ENCODE measurements at places on chromosomes 1 and 21.
A peak's percentile ranks its signal among the peaks of the same experiment; 100 is the strongest.

DNA sequence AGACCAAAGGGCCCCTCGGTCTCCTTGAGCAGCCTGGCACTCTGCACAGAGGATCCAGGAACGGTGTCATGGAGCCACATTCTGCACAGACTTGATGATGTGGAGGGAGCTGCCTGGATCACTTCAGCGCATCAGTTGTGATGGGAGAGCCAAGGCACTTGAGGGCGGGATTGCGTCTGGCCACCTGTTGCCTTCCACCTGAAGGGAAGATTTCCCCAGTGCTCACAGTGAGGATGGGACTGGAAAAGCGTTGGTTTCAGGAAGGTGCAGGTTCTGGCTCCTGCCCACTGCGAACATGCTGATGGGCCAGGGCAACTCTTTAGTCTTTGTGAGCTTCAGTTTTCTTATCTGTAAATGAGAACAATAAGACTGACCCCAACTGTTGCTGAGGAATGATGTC lies 2.6 kb downstream of the RER1 start:
- no peak for DNase-seq

DNA sequence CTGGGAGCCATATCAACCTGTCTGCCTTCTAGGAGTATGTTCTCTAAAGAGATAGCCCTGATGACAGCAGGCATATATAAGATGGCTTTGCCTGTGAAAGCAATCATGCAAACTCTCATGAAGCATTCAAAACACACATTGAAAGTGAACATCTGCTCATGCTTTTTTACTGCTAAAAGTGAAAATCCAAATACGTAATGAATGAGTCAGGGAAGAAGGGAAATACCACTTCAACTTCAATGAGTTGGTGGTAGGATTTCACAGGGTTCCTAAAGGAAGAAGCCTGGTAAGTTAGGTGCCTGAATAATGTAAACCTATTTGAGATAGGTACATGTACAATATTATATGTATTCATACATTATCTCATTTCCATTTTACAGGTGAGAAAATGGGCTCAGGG lies 50.5 kb upstream of the SLFNL1 start:
- no peak for DNase-seq

DNA sequence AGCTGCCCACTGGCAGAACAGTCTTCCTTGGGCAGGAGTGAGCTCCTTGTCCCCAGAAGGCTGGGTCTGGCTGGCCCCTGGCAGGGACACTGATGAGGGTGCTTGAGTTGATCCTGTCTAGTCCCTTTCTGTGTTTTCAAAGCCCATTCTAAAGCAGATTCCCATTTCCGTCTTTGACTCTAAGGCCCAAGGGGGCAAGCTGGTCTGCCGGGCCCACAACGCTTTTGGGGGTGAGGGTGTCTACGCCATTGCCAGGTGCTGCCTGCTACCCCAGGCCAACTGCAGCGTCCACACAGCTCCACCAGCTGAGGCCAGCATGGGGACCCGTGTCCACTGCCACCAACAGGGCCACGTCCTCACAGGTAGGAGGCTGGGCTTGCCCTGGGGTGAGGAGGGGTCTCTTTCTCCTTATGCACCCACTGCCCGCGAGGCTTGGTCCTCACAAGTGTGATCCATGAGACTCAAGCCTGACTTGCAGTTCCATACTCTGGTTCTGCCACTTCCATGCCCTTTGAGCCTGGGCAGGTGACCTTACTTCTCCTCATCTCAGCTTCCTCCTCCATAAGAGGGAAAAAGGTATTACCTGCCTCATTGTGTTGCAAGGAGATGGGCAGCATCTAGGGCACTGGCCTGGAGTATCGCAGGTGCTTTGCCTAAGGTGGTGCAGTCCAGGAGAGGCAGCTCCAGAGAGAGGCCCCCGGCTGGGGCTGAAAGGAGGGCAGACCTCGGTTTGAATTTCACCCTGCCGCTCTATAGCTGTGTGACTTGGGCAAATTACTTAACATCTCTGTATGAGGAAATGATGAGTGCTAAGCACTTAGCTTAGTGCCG lies 20.2 kb downstream of the PCSK9 start:
- no peak for DNase-seq

DNA sequence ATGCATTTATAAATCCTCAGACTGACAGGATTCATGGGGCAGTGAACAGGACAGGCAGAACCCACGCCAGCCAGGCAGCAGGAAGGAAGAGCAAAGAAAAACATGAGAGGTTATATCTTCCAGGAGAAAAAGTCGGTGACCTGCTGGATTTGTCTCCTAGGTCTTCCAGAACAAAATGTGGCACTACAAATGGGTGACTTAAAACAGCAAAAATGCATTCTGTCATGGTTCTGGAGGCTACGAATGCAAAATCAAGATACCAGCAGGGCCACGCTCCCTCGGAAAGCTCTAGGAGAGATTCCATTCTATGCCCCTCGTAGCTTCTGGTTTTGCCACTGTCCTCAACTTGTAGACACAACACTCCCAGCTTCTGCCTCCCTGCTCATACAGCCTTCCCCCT lies 63.4 kb downstream of the PSMG1 start:
- DNase-seq: no peak

- DNase-seq: no peak
Measured at GRCh38 chr1:103101399-103101798, 6.9 kb downstream of the COL11A1 start.

- DNase-seq: no peak
Measured at GRCh38 chr1:25806418-25806817, 6.4 kb downstream of the SELENON start.

- no peak for DNase-seq
Measured at GRCh38 chr1:39852214-39852791, 31.0 kb downstream of the TRIT1 start.

DNA sequence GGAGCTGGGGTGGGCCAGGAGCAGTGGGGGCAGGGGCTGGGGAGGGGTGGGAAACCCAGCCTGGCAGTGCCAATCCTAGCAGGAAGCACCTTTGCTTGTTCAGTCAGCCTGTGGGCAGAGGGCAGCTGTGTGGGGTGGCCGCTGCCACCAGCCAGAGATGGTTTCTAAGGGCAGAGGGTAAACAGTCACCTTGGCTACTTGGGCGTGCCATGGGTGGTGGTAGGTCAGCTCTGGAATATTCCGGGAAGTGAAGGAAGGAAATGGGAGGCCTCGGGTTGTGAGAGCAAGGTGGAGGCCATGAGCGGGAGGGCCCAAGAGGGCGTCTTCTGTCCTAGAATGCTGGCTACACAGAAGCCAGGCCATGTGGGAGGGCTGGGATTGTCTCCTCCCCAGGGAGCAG lies 20.7 kb upstream of the WNT4 start:
- no peak for DNase-seq

DNA sequence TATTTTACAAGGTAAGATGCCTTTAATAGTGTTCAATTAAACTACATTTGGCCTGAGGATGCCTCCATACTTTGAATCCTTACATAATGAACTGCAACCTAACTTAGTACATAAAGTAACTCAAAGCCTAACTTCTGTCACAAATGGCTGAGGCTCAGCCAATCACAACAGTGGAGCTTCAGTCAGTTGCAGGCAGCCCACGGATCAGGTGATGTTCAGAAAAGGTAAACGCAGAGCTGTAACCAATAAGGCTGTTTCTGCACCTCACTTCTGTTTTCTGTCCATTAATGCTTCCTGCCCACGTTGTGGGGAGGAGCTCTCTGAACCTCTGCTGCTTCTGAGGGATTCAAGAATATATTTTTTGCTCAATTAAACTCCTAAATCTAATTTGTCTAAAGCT lies 94.8 kb upstream of the KIAA0040 start:
- no peak for DNase-seq

- DNase-seq: no peak
Measured at GRCh38 chr1:203508463-203509073, 14.6 kb downstream of the OPTC start.

GRCh38 chr1:32066489-32066873 lies 6.3 kb upstream of the TMEM39B start:
- peak; percentile 75 for DNase-seq

GRCh38 chr1:22587247-22587646 lies 24.0 kb downstream of the EPHA8 start:
- DNase-seq: no peak

DNA sequence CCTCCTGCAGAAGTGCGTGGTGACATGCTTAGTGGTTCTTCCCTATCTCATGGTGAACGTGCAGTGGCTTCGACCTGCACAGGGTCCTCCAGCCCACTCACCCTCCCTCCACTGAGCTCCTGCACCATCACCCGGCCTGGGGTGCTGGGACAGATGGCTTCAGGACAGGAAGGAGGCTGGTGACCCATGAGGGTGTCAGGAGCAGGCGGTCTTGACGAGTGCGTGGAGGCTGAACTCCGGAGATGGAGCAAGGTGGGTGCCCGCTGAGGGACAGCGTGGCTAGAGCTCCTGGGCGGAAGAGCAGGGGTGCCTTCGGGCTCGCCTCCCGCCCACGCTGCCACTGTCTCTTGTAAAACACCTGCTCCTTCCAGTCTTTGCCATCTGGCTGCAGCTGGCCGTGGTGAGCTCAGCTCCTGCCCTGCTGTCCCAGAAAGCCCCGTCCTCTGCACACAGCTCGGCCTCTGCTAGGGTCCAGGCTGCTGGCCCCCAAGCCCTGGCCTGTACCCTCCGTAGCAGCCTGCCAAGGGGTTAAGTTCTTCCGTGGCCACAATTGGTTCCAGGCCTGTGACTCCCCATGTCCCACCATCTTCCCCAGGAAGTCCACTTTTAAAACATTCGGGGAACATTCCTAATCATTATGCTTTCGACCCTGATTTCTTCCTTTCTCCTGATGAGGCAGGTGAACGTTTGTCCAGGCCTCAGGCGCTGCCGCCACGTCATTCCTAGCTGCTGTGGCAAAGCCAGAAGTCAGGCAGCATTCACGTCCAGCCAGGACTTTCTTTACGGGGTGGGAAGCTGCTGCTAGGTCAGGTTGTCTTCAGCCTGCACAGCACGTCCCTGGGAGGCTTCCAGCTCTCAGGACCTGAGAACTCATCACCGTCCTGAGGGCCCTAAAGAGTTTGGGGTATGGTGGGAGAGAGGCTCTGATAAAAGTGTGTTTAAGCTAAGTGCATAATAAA lies 8.1 kb downstream of the KRTAP10-1 start:
- DNase-seq: no peak

DNA sequence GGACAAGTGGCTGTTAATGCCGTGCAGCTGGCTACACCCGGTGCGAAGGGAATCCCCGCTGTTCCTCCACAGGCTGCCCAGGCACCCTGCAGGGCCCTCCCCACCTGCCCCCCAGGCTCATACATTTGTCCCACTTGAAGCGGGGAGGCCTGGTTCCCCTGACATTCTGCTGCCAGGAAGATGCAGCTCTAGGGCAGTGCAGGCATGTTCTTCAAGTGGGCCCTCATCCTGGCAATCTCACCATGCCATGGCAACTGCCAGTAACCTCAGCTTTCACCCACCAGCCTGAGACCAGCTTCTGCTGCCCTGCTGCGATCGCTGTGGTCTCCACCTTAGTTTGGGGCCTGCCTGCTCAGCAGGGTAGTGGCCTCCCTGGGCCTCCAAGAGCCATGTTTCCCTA lies 151.9 kb upstream of the COL6A1 start:
- DNase-seq: no peak

GRCh38 chr1:147627435-147628110 lies 42.8 kb downstream of the ACP6 start:
- DNase-seq: peak; percentile 79

- no peak for DNase-seq
Measured at GRCh38 chr1:160238408-160238807, 23.9 kb downstream of the DCAF8 start.

- no peak for DNase-seq
Measured at GRCh38 chr1:43313771-43314170, 13.0 kb downstream of the TIE1 start.

DNA sequence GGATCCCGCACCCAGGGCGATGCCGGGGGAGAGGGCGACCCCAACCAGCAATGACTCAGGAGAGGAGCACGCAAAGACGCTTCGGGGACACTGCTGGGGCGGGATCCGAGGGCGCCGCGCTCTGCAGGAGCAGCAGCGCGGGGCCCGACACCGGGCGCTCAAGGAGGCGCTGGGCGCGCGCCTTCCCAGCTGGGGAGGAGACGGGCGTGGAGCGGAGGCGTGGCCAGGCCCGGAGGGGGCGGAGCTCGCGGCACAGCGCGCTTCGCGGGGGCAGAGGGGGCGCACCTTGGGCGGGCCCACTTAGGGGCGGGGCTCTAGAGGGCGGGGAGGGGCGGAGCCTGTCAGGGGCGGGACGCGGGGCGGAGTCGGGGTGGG lies 369 bp downstream of the SUMO3 start:
- peak; percentile 88 for DNase-seq

DNA sequence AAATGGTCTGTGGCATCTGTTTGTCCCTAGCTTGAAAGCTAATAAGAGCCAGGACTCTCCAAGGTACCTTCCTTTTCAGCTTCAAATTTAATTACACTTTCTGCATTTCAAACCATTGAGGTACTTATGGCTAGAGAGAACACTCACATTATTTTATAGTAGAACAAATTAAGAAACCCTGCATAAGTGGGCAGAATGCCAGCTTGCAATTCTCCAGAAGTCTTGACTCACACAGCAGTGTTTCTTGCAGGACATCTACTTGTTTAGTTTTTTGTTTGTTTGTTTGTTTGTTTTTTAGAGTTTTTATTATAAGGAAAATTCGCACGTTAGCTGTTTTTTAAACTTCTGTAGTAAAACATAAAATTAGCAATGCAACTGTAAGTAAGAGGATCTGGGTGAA lies 397.2 kb downstream of the NEGR1 start:
- no peak for DNase-seq

- DNase-seq: peak; percentile 83
Measured at GRCh38 chr21:43361493-43362296, 65.2 kb downstream of the SIK1 start.

DNA sequence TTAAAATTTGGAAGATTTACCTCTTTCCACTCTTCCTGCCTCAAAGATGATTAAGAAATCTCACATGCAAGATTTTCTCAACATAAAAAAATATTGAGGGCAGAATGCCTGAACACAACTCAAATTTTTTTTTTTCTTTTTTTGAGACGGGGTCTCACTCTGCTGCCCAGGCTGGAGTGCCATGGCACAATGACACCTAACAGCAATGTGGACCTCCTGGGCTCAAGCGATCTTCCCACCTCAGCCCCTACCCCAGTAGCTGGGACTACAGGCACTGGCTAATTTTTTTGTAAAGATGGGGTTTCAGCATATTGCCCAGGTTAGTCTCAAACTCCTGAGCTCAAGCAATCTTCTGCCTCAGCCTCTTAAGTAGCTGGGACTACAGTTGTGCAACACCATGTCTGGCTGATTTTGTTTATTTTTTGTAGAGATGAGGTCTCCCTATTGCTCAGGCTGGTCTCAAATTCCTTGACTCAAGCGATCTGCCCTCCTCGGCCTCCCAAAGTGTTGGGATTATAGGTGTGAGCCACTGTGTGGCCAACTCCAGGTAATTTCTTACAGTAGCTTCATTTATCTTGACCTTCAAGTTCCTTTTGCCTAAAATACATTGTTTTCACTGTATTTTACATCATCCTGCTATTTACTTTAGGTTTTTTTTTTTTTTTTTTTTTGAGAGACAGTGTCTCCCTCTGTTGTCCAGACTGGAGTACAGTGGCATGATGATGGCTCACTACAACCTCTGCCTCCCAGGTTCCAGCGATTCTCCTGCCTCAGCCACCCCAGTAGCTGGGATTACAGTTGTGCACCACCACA lies 10.4 kb downstream of the NUCKS1 start:
- DNase-seq: no peak
